Osteocyte (in vitro differentiated cells): ENCODE measurements at places on chromosomes 3 and 15.

- DNase-seq, result no peak
Observed at GRCh38 chr15:68593828-68594532, 15.2 kb downstream of the CORO2B start.

DNA sequence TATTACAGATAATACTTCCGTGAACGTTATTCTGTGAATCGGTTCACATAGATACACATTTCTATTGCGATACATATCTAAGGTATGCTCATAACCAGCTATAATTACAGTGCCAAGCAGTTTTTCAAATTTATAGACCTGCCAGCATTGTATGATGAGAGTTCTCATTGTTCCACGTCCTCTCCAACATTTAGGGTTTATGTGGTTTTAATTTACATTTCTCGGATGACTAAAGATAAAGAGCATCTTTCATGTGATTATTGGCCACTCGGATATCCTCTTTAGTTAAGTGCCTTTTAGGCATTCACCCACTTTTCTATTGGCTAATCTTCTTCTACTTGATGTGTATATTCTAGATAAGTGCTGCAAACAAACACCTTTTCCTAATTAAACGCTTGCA lies 134.7 kb upstream of the CCDC54 start:
- DNase-seq, result no peak

- no peak for DNase-seq
Observed at GRCh38 chr3:171956181-171956683, 83.1 kb upstream of the FNDC3B start.

GRCh38 chr3:188844096-188844495 lies 327.7 kb upstream of the TPRG1 start:
- no peak for DNase-seq

- DNase-seq, result no peak
Observed at GRCh38 chr3:122773944-122774509, 19.6 kb downstream of the HSPBAP1 start.

DNA sequence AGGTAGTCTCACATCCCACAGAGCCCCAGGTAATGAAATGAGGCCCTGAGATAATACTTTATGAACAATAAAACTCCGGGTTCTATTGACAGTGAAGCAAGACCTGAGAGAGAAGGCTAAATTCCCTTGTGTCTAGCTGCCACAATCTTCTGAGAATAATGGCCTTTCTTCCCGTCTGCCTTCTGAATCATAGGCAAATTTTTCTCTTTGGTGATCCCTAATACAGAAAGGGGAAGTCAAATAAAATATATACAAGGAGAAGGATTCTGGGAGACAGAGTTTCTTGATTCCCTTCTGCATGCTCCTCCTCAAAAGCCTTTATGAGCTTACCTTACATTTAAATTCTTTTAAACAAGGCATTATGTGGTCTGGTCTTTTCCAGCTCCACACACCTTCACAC lies 29.9 kb upstream of the CCR2 start:
- no peak for DNase-seq

- DNase-seq, result no peak
Observed at GRCh38 chr3:96416549-96417255, 397.7 kb upstream of the EPHA6 start.

GRCh38 chr15:56454836-56455235 lies 10.1 kb downstream of the MNS1 start:
- no peak for DNase-seq

DNA sequence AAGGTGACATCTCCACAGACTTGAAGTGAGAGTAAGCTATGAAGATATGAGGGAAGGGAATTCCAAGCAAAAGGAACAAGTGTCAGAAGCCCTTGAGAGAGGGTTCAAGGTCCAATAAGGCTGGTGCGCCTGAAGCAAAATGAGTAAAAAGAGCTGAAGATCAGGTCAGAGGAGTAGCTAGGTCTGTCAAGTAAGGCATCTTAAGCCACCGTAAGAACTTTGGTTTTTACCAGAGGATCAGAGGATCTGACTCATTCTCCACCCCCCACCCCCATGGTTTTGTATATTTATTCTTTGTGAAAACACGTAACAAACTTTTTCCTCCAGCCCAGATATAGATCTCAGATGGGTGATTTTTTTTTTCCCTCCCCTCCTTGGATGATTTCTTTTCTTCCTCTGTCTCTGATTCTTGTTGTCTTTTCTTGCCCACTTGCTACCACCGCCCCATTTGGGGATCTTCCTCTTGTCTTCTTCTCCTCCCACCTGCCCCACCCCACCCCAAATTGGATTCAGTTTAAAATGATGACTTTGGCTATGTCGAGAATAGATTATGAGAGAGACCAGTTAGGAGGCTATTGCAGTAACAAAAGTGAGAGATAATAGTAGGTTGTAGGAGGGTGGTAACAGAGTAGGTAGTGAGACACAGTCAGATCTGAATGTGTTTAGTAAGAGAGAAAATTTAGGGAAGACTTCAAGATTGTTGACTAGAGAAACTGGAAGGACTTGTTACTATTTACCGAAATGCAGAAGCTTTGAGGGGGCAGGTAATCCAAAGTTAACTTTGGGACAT lies 6.1 kb downstream of the TRMT10C start:
- DNase-seq, result no peak

- DNase-seq, result no peak
Observed at GRCh38 chr15:99719096-99719541, 14.1 kb downstream of the LYSMD4 start.

DNA sequence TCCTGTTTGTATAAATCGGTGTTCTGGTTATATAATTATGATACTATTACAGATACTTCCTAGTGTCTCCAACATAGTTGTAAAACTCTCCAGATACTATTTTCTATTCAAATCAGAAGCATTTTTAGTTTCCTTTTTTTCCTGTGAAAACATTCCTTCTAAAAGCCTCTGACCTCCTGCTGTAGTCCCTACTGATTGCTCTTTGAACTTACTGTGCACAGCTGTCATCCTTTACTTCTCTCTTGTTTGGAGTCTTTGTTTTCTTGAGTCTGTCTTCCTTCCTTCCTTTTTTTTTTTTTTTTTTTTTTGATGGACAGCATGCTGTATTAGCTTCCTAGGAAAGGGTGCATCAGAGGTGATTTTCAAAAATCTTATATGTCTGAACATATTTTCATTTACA lies 28.9 kb downstream of the NR2C2 start:
- no peak for DNase-seq

DNA sequence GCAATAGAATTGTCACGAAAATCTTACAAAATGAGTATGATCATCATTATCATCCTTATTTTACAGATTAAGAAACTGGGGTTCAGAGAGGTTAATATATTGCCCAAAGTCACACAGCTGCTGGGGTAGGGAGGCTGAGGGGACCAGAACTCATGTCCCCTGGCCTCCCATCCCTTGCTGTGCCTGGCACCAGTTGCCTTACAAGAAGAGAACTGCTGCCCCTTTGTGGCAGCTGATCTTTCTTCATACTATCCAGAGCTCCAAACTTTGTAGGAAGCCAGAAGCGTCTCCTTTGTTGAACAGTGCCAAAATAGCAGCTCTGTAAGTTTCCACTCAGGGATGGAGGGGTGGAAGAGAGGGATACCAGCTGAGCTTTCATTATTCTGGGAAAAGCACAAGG lies 236.8 kb upstream of the TBC1D5 start:
- DNase-seq, result no peak

DNA sequence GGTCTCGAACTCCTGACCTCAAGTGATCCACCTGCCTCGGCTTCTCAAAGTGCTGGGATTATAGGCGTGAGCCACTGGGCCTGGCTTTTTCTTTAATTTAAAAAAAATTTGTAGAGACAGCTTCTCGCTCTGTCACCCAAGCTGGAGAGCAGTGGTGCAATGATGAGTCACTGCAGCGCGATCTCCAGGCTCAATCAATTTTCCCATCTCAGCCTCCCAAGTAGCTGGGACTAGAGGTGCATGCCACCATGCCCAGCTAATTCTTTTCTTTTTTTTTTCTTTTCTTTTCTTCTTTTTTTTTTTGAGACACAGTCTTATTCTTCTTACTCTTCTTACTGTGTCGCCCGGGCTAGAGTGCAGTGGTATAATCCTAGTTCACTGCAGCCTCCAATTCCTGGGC lies 19.8 kb downstream of the TUBGCP4 start:
- no peak for DNase-seq

- DNase-seq, result no peak
Observed at GRCh38 chr3:35832140-35832571, 192.8 kb downstream of the ARPP21 start.

DNA sequence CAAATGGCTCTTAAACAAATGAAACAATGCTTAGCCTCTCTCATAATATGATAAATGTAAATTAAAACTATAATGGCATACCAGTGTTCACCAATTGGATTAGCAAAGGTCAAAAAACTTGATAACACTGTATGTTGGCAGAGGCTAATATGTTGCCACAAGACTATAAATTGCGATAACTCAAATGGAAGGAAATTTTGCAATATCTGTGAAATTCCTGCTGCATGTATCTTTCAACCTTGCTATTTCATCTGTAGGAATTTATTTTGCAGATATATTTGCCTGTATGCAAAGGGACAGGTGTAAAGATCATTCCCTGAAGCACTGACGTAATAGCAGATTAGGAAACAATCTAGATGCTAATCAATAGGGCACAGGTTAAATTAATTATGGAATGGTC lies 191.4 kb upstream of the EIF1B start:
- DNase-seq, result no peak

DNA sequence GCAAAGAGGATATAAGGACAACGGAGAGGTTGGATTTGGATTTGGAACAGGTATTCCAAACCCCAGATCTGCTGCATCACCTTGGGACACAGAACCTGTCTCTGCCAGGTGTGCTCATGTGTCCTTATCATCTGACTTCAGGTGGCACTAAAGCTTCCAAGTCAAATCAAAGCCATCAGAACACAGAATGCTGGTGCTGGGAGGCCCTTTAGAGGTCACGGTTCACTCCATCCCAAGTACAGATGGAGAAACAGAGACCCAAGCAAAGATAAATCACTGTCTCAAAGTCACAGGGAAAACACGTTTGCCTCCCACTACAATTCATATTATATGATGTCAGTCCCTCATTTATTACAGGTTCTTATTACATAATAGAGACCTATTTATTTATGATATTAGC lies 72.8 kb downstream of the HES1 start:
- no peak for DNase-seq

GRCh38 chr3:194327218-194328052 lies 23.7 kb downstream of the CPN2 start:
- no peak for DNase-seq

DNA sequence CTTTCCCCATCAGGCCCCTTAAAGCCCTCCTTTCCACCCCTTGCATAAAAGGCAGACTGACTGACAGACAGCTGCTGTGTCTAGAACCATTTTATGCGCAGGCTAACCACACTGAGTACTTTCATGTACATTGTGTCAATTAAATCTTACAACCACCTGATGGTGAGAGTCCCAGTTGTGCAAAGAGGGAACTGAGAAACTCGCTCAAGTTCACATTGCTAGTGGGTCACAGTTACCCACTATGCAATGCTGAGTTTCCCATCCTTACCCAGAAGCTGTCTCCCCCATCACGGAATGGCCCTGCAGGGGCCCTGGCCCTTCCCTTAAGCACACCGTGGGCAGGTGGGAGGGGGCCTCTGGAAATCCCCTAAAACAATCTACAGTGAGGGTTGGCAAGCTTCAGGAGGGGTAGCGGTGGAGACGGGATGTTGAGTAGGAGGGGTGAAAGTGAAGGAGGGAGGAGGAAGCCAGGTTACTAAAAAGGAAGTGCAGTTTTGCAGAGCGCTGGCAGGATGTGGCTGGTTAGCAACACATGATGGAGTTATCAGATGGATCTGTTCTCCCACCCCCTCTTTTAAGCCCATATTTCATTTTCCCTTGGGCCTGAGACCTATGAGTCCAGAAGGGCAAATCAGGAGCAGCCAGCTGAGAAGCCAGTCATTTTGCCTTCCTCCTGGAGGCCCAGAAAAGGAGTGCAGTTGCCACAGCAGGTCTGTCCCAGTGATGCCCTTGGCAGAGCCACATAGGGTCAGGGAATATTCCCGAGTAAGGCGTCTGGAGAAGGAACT lies 30.0 kb downstream of the STARD5 start:
- no peak for DNase-seq

GRCh38 chr15:29854413-29854812 lies 32.1 kb upstream of the TJP1 start:
- no peak for DNase-seq

GRCh38 chr3:12004741-12005513 lies 739 bp downstream of the SYN2 start:
- DNase-seq, result no peak

GRCh38 chr3:28746990-28747389 lies 398.4 kb upstream of the AZI2 start:
- no peak for DNase-seq

GRCh38 chr15:67080900-67081431 lies 15.6 kb downstream of the SMAD3 start:
- no peak for DNase-seq

GRCh38 chr3:99418709-99419108 lies 219.7 kb upstream of the COL8A1 start:
- no peak for DNase-seq

- DNase-seq, result no peak
Observed at GRCh38 chr3:111244760-111245159, 173.1 kb downstream of the NECTIN3 start.

DNA sequence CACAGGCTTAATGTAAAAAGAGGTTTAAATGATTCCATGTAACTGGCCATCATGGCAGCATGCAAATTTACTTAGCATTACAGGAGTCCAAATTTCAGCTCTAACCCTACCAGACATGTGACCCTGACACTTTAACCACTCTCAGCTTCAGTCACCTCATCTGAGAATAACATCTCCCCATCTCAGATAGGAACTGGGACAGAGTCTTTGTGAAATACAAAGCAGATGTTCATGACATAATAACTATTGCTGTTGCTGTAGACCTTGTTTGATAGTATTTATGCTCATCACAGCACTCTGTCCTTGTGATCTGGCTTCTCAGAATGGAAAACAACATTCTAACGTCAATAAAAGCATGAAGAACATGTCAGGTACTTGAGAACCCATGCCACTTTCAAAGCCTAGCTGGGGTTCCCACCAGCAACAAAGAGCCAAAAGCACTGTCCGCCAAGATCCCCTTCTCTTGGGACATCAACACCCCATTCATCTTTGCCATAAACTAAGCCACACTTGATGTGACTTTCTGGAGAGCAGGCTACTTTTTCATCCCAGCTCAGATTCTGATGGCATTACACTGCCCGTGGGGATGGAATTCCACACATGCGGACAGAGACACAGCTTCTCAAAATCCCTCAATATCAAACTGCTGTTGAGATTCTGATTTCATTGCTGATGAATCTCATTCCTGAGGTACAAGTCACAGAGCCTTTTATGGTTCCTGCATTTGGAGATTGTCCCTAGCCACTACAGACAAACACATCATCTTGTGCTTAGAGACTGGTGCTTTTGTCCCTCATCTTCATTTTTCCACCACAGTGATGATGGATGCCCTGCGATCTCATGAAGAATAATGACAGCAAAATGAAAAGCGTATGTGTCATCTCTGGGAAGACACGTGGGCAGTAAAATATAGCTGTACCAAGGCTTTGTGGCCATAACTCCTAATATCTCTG lies 202.7 kb downstream of the TNIK start:
- DNase-seq, result no peak
